Fibroblast of lung (primary cell): ENCODE measurements at places on chromosomes 5 and 9. TPM values are rescaled to one million over a fixed set of nuclear protein-coding genes. Genes with fewer than 3 reads are reported as not detected.

The IFNA13 gene
- total RNA-seq: not detected in 2 replicates

The CCIN gene
- 1.0 and 1.3 TPM in 2 replicates for total RNA-seq

The GRIN3A gene
- total RNA-seq: not detected in 2 replicates

The SYK gene
- not detected in 2 replicates for total RNA-seq

The KCNV2 gene
- not detected in 2 replicates for total RNA-seq

The SLC4A9 gene
- not detected in 2 replicates for total RNA-seq

The ZBTB43 gene
- total RNA-seq: 11.0 and 12.6 TPM in 2 replicates

The SCGB3A2 gene
- total RNA-seq: not detected in 2 replicates

The BARHL1 gene
- not detected in 2 replicates for total RNA-seq

The TLX3 gene
- total RNA-seq: not detected in 2 replicates

The CTSV gene
- total RNA-seq: under 0.01 and 0.66 TPM in 2 replicates

The RAB3C gene
- not detected in 2 replicates for total RNA-seq
